ENCODE measurements at places on chromosomes 6 and 20.

GRCh38 chr6:93433592-93433991 lies 14.2 kb upstream of the EPHA7 start:
- no peak for DNase-seq

GRCh38 chr6:5961836-5962235 lies 44.9 kb downstream of the NRN1 start:
- no peak for DNase-seq

GRCh38 chr20:12595841-12596240 lies 412.9 kb upstream of the SPTLC3 start:
- no peak for DNase-seq

DNA sequence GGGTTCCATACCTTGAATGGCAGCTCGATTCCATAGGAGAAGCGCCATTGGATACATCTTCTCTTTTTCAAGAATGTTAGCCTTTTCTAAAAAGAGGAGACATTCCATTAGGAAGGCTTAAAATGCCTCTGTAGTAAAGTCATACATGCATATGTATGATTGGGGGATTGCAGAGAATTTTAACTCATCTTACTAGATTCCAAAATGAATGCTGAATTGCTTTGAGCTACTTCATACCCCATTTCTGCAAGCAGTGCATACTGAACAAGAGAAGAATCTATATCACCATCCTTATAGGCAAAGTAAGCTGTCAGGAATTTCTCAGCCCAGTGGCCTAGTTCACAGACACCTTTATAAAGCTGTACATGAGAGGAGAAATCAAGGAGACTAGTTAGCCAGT lies 80.3 kb downstream of the NDUFAF5 start:
- DNase-seq, result no peak

DNA sequence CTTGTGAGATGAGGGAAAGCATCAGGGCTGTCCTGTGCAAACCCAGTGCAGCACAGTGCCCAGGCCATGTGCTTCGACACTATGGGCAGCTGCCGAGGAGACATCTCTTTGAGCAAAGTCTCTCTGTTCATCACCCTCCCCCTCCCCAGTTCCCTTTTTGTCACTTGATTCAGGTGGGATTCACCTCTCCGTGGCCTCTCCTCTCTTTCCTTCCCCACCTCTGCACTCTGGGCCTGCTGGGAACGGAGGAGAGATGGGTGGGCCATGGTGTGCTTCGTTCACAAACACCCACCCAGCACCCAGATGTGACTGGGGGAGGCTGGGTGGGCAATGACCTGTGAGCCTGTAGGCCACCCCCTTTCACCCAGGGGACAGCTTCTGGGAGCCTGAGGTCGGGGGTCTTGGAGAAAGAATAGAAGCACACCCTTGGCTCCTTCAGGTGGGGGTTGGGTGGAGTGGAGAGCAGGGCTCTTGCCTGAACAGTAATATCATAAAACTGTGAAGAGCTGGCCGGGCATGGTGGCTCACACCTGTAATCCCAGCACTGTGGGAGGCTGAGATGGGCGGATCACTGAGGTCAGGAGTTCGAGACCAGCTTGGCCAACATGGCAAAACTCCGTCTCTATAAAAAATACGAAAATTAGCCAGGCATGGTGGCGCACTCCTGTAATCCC lies 33.5 kb upstream of the DLGAP4 start:
- no peak for DNase-seq
